Eye (tissue), 1 donor: ENCODE measurements at places on chromosomes 16 and 17.

DNA sequence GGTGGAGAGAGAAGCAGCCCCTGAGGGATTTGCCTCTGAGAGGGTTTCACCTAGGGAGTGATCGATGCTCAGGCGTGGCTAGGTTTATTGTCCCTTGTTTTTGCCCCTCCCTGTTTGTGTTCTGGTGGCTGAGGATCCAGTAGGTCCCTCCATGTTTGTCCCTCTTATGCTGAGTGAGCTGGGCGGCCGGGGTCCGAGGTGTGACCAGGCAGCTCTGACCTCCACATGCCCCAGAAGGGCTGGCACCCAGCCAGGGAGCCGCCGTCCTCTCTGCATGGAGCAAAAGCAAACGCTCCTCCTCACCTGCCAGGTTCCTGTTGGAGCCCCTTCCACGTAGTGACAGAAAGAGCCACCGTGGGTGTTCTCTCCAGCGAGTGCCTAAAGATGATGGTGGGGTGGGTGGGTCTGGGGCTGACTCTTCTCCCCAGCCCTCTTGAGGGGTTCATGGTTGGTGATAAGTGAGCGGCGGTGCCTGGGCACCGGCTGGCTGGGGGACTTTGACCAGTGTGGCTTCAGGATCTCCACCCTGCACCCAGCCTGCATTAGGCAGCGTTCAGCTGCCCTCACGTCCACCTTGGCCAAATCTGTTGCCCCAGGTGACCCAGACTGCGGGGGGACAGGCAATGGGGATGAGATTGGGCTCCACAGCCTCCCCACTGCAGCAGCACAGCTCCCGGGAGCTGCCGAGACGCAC lies 14.1 kb upstream of the NUDT16L1 start:
- no peak for DNase-seq

GRCh38 chr17:18921912-18922451 lies 30.0 kb upstream of the SLC5A10 start:
- no peak for DNase-seq

DNA sequence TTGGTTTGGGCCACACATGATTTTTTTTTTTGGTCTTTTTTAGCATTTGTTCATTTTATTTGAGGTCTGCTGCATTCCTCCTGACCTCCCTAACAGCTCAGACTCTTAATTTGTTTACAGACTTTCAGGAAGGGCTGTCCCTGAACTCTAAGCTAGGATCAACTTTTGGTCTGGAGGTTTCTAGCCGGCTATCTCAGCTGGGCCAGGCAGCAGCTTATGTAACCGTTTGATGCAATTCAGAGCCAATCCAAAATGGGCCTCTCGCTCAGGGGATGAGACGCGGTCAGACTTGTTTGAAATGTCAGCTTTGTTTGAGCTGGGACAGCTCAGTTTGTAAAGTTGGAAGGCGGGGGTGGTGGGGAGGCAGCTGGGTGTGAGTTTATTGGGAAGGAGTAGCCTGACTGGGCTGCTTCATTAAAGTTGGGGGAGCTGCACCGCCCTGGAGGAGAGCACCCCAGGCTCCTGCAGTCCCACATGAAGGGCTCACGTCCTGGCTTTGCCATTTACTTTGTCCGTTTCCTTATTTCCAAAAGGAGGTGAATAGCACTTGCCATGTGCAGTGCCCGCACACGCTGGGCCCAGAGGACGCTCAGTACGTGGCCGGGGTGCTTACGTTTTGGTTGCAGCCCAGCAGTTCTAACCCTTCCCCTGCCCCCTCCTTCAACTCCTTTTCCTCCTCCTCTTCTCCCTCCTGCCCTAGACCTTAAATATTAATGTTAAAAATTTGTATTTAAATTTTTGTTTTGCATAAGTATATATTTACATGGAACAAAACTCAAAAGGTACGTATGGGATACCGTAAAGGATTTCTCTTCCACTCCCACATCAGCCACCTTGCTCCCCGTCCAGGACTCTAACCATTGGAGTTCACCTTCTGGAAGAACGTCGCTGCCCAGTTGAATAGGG lies 121.2 kb downstream of the SNX29 start:
- DNase-seq, result peak; percentile 69

DNA sequence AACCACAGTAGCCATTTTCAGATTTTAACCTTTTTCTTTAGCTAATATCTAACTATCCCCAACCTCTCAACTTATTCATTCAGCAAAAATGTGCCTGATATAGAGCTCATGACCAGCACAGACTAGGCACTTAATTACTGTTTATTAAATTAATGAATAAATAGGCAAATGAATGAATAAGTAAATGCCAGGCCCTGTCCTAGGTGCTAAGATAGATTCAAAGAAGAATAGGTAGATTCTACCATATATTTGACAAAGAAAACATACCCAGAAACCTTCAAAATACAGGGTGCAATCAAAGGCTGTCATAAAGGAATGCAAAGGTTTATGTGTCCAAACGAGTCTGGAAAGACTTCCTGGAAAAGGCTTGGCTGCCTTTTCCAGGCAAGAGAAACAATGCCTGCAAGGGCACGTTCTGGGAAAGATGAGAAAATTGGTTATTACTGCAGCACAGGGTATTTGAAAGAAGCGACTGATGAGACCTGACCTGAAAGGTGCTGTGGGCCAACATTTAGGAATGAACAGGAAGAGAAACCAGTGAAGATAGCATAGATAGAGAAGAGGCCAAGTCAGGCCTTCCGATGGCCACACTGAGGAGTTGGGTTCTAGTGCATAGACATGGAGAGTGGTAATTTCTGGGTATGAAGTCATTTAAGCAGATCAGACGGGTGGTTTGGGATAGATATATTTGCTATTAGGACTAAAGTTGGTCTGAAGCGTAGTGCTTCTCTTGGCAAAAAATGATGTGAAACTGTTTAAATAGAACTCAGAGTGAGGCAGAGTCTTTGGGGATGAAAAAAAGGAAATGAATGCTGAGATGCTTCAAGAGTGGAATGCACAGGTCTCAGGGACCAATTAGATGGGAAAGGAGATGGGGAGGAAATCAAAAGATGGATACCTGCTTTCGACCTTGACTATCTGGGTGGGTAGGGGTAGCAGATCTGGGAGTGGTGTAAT lies 11.4 kb upstream of the CCL2 start:
- no peak for DNase-seq

- DNase-seq, result no peak
These were observed 51.2 kb downstream of the SKAP1 start for GRCh38 chr17:48378708-48379392.

- no peak for DNase-seq
These were observed 25.3 kb downstream of the CDH13 start for GRCh38 chr16:82651921-82652601.

DNA sequence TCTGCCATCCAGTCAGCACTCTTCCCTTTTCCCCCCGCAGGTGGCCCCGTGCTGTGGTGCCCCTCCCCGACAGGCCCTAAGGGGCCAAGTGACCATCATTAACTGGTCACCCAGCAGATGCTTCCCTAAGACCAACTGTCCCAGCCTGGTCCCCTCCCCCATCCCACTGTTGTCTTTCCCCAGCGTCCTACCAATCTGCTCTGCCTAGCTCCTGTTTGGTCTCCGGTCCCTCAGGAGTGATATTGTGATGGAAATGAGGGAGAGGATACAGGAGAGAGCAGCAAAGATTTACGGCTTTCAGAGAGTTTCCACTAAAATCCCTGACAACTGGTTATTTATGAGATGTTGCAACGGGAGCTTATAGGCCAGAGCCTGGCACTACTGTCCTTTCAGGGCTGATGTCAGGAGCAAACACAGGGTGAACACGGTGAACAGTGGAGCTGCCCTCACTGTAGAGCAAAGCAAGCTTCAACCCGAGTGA lies 1.4 kb upstream of the TTLL6 start:
- DNase-seq, result peak; percentile 60

- DNase-seq, result no peak
These were observed 73.8 kb upstream of the ATP2A3 start for GRCh38 chr17:4038076-4038475.

DNA sequence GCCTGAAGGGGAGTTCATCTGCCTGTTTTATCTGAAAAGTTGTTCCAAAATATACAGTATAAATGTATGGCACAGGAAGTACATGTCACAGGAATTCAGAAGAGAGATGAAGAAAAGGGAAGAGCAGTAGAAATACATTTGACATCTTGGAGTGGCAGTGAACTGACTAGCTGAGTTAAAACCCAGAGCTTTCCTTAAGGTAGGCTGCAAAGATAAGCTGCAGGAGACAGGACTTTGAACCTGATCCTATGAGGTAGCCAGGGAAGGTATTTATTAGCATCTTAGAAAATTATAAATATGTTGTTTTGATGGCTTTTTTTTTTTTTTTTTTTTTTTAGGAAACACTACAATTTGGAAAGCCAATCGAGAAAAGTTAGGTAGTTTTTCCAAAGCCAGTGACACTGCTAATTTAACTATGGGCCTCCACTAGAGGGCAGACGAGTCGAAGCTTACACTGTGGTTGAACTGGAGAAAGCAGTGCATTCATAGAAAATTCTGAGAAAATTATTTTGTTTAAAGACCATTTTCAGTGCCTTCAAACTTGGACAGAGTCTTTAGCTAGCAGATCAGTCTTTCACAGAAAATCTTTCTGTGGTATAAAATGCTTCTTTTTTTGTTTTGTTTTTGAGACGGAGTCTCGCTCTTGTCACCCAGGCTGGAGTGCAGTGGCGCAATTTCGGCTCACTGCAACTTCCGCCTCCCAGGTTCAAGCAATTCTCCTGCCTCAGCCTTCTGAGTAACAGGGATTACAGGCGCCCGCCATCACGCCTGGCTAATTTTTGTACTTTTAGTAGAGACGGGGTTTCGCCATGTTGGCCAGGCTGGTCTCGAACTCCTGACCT lies 122.3 kb downstream of the SSH2 start:
- DNase-seq, result peak; percentile 90

- DNase-seq, result peak; percentile 50
These were observed 335 bp downstream of the NECAB2 start for GRCh38 chr16:83968306-83968851.

DNA sequence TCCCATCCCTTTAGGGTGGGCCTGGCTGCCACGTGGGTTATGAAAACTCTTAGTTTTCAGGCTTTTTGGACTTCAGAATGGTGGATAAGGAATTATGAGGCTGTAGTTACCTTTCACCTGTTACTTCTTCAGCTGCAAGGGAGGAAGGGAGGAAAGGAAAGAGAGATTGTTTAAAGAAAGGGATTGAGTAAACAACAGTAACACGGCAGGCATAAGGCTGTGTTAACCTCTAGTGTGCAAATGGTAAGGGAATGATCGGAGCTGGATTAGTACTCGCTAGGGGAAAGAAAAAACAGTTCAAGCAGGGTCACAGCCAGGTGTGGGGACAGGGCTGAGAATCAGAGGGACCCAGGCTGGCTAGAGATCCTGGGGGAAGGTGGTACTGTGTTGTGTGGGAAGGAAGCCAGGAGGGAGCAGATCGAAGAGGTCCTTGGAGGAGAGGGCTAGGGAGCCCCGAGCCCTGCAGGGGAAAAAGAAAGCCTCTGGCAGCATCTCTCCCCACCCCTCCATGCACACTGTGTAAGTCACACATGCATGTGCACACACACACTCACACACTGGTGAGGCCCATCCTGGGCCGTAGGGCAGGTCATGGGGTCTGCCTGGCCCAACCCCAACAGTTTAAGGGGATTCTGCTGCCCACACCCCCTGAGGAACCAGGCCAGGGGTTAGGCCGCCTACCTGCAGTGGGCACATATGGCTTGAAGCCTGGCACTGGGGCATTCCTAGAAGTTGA lies 49.7 kb downstream of the SNX20 start:
- no peak for DNase-seq

DNA sequence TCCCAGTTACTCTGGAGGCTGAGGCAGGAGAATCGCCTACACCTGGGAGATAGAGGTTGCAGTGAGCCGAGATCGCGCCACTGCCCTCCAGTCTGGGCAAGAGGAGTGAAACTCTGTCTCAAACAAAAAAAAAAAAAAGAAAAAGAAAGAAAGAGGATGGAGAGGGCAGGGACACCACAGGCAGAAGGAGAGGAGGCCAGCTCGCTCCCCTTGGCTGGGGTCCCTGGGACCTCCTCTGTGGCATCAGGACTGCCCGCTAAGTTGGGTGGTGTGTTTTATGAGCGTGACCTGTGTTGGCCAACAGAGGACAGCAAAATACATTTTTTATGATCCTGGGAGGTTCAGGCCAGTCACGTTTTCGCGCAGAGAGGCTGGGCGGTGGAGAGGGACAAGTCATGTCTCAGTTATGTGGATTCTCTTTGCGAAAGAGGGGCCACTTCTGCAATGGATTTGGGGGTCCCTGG lies 229.6 kb downstream of the MRTFB start:
- peak; percentile 80 for DNase-seq

DNA sequence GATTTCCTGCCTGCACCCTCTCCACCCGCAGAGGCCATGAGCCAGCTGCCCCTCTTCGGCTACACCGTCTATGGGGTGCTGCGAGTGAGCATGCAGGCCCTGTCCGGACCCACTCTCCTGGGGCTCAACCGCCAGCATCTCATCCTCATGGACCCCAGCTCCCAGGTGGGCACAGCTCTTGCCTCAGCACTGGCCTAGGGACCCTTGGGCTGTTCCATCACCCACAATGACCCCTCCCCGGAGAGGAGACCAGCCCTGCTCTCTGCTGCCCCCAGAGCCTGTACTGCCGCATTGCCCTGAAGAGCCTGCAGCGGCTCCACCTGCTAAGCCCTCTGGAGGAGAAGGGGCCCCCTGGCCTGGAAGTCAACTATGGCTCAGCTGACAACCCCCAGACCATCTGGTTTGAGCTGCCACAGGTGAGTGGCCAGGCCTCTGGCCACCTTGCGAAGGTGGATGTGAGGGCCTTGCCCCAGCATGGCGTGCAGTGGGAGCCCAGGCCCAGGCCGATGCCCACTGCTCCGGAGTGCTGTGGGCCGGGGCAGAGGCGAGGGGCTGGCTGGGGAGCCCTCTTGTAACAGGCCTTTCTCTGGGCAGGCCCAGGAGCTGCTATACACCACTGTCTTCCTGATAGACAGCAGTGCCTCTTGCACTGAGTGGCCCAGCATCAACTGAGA lies 7.3 kb upstream of the SMIM5 start:
- peak; percentile 66 for DNase-seq

DNA sequence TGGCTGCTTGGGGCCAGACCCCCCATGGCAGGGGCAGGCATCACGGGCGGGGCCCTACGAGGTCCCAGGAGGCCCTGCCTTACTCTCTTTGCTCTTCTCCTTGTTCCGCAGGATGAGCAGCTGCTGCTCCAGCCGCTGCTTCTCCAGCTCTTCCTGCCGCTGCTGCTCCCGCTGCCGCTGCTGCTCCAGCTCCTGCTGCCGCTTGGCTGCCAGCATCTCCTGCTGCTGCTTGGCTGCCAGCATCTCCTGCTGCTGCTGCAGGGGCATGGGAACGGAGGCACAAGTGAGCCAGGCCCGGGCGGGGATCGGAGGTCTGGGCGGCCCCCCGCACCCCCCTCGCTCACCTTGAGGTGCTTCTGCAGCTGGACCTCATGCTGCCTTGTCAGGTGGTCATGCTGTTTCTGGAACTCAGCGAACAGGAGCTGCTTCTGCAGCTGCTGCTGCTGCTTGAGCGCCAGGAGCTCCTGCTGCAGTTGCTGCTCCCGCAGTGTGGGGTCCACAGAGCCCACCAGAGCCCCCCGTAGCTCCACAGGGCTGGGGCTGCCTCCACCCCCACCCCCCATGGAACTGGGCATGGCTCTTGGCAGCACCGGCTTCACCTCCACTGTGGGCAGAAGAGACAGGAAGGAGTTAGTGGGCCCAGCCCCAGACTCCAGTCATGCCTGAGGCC lies 22.8 kb downstream of the G6PC3 start:
- no peak for DNase-seq

GRCh38 chr17:38719943-38720641 lies 10.0 kb upstream of the CISD3 start:
- DNase-seq, result no peak
